EH (cell line): ENCODE measurements at places on chromosomes 2 and 18.

- DNase-seq, result no peak
Observed at GRCh38 chr2:240620149-240620731, 5.0 kb upstream of the GPR35 start.

DNA sequence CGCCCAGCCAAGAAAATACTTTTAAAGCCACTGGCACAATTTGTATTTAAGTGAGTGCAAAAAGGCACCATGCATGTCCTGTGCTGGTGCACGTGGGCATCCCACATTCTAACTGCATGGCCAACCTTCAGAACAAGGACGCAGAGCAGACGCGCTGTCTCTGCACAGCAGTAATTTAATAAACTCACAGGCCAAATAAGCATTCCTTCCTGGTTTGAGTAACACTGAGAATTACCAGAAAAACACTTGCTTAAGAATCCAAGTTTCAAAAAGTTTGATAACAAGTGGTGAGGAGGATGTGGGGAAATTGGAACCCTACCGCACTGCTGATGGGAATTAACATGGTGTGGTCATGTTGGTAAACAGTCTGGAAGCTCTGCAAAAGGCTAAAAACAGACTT lies 38.7 kb downstream of the RPL31 start:
- DNase-seq, result no peak

DNA sequence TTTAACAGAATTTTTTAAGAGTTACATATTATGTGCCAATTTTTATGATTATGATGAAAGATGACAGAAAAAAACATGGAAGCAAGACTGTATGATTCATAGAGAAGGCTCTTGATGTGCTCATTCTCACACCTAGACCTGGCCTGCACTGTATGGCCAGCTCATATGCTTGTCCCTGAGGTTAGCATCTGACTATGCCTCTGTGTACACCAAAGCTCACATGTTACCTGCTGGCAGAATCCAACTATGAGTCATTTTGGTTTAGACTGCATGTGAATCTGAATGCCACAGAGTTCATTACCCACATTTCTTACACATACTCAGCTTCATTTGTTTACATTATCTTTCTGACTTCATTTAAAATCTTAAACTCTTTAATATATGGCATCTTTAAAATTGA lies 139.0 kb downstream of the DSC3 start:
- DNase-seq, result no peak

GRCh38 chr2:46296216-46296839 lies 879 bp upstream of the EPAS1 start:
- no peak for DNase-seq
